Stimulated activated CD4-positive, alpha-beta T cell treated with anti-CD3 and anti-CD28 coated beads, Interleukin-15, amount 100 ng/mL, for 1 hour (primary cell): ENCODE measurements at places on chromosomes 7 and 10.

DNA sequence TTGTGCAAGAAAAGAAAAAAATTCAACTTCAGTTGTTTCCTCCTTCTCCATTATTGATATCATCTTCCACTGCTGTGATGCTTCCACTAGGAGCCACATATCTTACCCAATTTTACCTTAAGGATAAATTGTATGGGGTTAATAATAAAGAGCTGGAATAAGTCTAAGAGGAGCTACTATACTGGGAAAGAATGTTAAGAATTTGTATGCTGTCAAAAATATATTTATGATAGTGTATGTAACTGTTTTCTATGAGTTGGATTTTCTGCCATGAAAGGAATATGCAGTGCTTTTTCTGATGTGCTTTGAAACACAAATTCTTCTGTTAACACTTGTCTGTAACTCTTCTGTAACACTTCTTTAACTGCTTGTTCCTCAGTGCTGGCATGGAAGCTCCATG, 219.1 kb downstream of the VTI1A start:
- no peak for DNase-seq

DNA sequence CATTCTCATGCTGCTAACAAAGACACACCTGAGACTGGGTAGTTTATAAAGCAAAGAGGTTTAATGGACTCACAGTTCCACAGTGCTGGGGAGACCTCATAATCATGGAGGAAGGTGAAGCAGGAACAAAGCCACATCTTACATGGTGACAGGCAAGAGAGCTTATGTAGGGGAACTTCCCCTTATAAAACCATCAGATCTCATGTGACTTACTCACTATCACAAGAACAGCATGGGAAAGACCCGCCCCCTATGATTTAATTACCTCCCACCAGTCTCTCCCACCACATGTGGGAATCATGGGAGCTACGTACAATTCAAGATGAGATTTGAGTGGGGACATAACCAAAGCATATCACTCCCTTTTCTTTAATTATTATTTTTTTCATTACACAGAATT, 16.6 kb downstream of the COL28A1 start:
- DNase-seq: no peak

GRCh38 chr10:46525177-46525823, 31.2 kb downstream of the GPRIN2 start:
- DNase-seq: no peak

- no peak for DNase-seq
Measured at GRCh38 chr7:20288036-20288435, 42.7 kb upstream of the ITGB8 start.

DNA sequence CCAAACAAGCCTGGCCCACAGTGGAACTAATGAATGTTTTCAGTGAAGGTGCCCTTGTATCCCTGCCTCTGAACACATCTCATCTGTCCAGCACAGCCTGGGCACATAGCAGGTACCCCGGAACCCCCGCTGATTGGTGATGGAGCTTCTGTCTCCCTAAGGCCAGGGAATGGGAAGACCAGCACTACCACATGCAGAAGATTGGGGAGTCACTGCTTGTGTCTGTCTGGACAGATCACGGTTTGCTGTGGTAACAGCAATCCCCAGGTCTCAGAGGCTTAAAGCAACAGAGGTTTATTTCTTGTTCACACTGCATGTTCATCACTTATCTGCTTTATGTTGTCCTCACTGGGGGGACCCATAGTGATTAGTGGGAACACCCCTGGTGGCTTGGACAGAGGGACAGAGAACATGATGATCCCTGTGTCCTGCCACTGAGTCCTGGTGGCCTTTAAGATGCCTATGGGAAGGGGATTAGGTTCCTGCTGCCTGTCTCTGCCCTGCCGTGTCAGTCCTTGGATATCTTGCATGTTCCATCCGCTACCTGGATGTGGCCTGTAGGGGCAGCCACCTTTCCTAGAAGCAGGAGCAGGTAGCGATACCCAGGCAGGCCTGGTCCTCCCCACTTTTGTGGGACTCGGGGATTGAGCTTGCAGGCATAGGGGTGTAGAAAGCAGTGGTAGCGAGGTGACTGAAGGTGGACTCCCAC, 3.6 kb downstream of the TSPAN14 start:
- DNase-seq: no peak
